C1 segment of cervical spinal cord (tissue), 14 donors: ENCODE measurements at places on chromosomes 6 and 20.
A peak's percentile ranks its signal among the peaks of the same experiment; 100 is the strongest.

- no peak for DNase-seq
These were observed 33.0 kb upstream of the POU5F1 start for GRCh38 chr6:31203345-31203979.

DNA sequence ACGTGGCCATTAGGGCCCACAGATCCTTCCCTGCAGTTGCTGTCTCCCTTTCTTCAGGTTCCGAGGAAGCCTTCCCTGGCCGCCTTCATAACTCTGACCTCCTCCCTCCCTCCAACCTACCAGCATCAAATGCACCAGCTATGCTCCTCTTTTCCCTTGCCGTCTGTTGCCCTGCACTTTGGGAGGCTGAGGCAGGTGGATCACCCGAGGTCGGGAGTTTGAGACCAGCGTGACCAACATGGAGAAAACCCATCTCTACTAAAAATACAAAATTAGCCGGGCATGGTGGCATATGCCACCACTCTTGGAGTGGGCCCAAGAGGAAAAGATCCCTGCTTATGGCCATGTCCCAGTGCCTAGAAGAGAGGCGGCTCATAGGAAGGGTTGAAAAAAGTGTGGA lies 31.8 kb downstream of the RNASET2 start:
- DNase-seq: no peak

DNA sequence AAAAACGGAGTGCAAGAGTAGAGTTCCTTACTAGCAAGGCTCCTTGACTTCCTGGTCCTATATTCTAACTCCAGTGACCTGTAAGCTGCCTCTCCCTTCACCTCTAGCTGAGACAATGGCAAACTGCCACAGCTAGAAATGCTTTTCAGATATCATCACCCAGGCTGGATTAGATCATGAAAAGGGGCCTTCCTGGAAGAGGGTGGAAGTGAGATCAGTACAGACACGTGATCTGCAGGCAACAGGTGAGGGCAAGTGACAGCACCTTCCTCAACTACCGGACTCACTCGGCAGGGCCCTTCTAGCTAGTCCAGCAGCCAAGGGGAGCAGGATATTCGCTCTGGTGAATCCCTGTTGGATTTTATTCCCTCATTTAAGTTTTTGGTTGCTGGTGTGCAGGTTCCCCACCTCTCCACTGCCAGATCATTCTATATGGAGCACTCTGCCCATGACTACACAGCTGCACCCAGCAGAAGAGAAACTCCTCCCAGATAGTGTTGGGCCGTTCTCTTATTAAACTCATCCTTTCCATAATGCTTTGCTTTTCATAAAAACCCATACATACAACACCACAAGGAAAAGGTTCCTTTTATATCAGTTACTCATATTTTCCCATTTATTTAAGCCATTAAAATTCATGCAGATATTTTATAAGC lies 26.4 kb upstream of the FAM83C start:
- no peak for DNase-seq

DNA sequence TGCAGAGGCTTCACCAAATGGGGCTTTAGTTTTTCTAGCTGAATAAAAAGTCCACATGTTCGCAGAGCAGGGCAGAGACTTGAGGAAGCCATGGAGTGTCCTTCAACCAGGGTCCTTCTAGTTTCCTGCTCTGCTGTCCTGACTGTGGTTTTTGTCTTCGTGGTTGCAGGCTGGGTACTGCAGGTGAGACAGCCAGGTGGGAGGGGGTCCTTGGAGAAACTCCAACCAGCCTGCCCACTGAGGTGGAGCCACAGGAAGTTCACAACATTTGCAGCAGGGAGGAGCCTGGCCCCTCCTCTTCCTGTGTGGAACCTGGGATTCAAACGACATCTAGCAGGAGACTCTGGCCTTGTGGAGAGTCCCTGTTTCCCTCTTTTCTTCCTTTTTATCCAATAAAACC lies 68.8 kb upstream of the MYLIP start:
- no peak for DNase-seq

- DNase-seq: peak; percentile 47
These were observed 3.2 kb downstream of the MARCKS start for GRCh38 chr6:113860181-113860955.

DNA sequence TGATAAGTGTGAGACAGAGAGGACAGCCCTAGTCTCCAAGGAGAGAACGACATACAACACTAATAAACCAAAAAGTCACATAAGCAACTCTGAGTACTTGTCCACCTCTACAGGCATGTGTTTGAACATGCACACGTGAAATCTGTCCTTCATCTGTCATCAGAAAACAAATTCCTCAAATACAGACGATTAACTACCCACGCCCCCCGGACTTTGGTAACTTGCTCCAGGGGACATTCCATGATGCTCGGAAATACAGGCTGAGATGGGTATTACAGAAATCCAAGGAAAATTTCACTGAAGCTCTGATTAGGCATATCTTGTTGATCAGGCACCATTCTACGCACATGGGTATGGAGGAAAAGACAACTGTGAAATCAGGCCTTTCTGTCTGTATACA lies 57.8 kb downstream of the LYRM4 start:
- DNase-seq: no peak

GRCh38 chr6:164832410-164832809 lies 477.0 kb downstream of the C6orf118 start:
- peak; percentile 47 for DNase-seq

GRCh38 chr6:157203312-157203744 lies 120.0 kb downstream of the TMEM242 start:
- no peak for DNase-seq

- no peak for DNase-seq
These were observed 10.5 kb downstream of the SNX3 start for GRCh38 chr6:108250240-108250866.

- DNase-seq: no peak
These were observed 108.9 kb upstream of the KCNG1 start for GRCh38 chr20:51131811-51132210.

- no peak for DNase-seq
These were observed 305.7 kb upstream of the FLRT3 start for GRCh38 chr20:14643146-14643545.

- no peak for DNase-seq
These were observed 485.9 kb upstream of the JAG1 start for GRCh38 chr20:11159728-11160127.

DNA sequence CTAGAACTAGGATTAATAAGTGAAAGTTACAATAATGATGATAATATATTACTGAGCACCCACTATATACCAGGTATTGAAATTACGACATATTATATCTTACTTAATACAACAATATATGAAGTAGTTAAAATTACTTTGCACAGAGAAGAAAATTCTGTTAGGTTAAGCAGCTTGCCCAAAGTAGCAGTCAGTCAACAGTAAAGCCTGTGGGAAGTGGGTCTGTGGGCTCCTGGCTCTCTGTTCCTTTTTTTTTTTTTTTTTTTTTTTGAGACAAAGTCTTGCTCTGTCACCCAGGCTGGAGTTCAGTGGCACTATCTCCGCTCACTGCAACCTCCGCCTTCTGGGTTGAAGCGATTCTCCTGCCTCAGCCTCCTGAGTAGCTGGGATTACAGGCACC lies 4.8 kb upstream of the GTF2H4 start:
- no peak for DNase-seq

DNA sequence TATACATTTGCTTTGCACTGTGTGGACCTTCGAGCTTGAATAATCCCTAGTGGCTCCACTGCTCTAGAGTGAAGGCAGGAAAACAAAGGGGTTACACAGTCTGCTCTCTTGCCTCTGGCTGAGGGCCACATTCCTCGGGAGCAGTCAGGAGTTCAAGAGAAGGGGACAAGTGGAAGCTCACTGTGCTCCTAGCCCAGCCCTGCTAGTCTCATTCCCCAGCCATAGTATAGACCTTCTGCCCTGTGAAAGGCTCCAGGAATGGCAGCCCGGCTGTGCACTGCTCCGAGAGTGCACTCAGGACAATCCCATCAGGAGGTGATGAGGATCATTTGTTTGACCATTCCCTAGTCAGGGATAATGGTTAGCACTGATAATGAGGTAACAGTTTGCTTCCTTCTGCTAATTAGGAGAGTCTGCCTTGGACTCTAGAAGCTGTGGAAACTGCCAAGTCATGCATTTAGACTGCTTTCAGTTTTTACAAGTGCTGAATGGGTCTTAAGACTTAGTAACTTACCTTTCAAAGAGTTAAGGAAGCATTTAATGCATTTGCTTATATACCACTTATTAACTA lies 8.5 kb downstream of the IYD start:
- peak; percentile 10 for DNase-seq

DNA sequence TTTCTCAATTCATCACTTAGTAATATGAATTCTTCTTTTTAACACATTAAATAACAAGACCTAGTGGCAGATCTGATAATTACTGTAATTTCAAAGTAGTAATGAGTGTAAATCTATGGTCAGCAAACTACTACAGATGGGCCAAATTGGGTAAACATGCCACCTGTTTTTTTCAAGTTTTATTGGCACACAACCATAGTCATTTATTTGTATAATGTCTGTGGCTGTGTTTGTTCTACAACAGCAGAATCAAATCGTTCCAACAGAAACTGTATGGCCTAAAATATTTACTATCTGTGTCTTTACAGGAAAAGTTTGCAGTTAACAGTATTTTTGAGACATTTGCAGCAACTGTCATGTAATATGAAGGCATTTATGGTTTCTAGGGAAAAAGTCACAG lies 86.1 kb upstream of the EYA2 start:
- no peak for DNase-seq

DNA sequence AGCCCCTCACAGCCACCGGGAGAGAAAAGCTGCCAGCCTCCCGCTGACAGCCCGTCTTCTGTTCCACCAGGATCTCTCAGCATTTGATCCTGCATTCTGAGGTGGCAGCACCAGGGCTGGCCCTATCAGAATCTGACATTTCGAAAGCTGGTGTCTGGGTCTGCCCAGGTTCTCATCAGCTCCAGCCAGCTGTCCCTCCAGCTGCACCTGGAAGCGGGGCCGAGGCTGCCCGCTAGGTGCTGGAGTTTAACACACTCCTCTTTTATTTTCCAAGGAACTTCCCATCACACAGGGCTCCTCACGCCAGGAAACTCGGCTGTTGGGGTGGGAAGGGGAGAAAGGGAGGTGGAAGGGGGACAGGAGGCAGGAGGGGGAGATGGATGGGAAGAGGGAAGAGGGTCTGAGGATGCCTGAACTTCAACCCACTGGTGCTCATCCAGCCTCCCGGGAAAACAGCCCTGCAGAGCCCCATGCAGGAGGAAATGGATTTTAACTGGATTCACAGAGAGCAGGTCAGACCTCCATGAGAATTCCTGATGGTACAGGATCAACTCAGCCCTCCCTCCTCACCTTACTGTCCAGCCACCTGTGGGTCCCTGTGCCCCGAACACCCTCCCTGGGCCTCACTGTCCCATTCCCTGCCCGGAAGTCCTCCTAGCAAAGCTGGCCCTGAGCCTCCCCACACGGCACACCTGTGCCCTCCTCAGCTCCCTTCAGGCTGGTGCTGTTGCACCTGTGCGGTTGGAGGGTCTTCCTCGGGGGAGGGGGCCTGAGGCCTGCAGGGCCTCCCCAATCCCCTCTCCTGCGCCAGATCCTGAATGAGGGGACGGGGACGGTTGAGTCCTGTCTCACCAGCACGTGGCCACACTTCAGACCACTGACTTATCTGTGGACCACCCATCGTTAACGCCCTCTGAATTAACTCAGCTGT lies 3.9 kb upstream of the LSM14B start:
- no peak for DNase-seq

GRCh38 chr6:152054441-152054840 lies 247.0 kb downstream of the ESR1 start:
- no peak for DNase-seq

DNA sequence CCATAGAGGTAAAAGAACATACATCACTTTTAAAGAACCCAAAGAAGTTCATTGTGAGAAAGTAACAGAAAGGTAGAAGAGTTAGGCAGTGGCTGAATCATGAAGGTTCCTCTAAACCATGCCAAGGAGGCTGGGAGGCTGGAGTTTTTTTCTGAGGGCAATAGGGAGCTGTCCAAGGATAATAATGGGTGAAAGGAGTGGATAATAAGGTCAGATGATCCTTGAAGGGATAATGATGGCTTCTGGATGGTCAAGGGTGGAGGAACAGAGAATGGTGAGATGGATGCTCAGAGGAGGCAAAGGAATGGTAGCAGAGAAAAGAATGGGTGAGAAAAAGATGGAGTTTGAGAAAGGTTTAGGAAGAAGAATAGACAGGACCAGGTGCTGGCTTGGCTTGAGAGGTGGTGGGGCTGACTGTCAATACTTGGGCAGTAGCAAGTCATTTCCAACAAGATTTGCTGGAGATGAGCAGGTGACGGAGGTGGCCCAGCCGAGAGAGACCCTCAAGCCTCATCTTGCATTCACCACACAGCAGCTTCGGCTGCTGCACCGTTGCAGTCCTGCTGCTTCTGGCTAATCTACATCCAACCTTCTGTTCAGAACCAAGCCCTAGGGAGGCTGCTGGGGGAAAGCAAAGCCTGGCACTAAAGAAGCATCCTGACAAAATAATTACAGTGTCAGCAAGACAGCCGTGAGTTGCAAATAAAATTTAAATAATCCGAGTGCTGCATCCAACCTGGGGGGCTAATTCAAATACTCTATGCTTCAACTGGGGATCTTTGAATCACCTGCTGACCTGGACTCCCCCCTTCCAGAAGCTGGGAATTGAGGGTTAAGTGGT lies 131.2 kb upstream of the KCNG1 start:
- DNase-seq: no peak

- no peak for DNase-seq
These were observed 32.4 kb downstream of the TAF11 start for GRCh38 chr6:34855463-34855862.

DNA sequence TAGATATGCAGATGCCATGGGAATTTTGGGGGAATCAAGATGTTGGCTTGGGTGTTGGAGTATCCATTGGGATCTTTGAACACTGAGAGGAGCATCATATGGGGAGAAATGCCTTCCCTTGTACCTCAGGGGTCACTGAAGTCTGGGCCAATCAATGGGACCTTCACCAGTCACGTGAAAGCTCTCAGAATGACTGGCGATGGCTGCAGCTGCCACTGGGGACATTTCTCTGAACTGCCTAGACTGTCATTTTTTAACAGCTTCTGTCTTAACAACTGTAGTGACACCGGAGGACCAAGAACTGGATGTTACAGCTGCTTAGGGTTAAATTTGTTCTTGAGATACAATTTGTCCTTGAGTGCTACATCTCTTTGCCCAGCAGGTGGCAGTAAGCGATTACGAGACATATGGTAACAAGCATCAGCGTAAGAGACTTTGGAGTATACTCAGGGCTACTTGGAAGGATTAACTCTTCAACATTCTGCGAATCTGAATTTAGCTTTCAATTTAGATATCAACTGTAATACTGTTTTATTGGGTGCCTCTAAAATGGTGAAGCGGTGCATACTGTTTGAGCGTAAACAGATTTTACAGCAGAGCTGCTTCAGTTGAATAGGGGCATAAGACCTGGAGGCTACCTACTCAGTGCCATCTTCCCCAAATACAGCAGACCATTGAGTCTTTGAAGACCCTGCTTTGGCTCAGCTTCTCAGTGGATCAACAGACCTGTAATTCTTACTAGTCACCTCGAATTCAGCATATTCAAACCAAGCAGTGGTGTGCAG lies 36.0 kb downstream of the CCN2 start:
- DNase-seq: no peak

- DNase-seq: no peak
These were observed 29.2 kb downstream of the ID4 start for GRCh38 chr6:19866173-19866984.

DNA sequence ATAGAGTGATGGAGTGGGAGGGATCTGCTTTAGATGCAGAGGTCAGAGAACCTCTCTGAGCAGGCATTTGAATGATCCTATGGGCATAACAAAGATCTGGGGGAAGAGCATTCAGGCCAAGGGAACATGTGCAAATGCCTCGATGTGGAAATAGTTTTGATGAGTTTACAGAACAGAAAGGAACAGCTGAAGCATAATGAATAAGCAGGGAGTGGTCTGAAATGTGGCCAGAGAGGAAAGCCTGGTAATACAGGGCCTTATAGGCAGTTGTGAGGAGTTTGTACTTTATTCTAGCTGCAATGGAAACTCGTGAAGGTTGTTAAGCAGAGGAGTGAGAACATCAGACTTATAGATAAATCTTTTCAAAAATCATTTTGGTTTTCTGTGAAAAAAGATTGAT lies 33.0 kb upstream of the ME1 start:
- DNase-seq: no peak
